ENCODE measurements at places on chromosomes 11 and 22.

DNA sequence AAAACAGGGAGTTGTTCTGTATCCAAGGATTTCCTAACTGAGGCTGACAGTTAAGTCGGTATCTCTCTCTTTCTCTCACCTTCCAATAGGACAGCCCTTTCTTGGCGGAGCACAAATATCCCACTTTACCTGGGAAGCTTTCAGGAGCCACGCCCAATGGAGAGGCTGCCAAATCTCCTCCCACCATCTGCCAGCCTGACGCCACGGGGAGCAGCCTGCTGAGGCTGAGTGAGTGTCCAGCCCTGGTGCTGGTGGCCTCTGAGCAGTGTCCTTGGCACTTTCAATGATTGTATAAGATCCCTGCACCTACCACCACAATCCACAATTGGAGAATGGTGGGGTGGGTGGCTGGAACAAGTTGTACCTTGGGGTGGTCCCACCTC lies 33.7 kb downstream of the CYB5R2 start:
- DNase-seq: no peak

DNA sequence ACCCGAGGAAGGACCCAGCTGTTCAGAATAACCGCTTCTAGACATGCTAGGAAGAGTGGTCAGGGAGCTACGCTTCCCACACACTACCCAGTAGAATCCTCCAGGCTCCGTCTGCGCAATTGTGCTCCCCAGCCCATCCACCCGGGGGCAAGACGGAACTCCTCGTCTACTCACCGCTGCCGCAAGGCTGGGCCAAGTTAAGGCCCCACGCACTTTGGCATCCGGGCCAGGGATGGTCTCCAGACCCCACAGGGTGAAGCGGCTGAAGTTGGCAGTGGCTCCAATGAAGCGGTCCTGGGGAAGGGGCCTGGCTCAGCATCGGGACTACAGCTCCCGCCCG lies 757 bp downstream of the RNASEH2C start:
- peak; percentile 44 for DNase-seq

DNA sequence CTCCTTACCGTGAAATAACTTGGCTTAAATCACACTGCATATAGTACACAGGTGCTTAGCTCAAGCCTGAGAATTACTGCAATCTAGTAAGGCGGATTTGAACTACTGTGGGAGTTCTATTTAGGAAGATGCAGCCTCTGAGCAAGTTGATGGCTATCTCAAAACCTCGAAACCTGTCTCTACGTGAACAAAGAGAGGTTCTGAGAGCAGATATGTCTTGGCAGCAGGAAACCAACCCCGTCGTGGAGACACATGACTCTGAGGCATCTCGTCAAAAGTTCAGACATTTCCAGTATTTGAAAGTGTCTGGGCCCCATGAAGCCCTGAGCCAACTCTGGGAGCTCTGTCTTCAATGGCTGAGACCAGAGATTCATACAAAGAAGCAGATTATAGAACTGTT lies 5.9 kb downstream of the ZNF215 start:
- DNase-seq: no peak

DNA sequence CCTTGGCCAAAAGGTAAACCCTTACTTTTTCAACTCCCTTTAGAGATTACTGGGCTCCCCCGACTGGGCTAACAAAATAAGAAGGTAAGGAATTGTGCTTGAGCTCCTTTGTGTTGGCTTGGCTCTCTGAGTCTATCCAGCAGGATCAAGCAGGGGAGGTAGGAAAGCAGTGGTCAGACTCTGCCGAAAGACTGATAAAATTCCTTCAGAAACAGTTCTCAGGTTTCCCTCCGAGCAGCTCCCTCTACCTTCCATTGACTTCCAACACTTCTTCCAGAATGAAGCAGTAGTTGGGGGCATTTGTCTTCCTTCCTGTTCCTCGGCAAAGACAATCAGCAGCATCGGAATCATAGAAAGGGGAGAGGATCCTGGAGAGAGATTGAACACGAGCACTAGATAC lies 16.1 kb upstream of the CARD18 start:
- DNase-seq: no peak

DNA sequence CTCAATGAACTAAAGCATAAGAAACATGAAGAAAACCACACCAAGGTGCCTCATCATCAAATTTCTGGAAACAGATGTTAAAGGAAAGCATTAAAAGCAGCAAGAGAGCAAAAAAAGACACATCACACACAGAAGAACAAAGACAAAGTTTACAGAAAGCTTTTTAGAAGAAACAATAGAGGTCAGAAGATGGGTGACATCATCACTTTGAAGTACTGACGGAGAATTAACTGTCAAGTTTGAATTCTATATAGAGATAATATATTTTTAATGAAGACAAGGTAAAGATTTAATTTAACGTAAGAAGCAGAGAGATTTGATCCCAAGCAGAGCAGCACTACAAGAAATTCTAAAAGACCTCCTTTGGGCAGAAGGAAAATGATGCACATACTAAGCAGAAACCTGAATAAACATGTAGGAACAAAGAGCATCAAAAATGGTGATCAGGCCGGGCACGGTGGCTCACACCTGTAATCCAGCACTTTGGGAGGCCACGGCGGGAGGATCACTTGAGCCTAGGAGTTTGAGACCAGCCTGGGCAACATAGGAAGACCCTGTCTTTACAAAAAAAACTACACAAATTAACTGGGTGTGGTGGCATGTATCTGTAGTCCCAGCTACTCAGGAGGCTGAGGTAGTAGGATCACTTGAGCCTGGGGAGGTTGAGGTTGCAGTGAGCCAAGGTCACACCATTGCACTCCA lies 63.3 kb upstream of the RTL6 start:
- DNase-seq: no peak

- no peak for DNase-seq
Observed at GRCh38 chr11:130533113-130533798, 84.8 kb downstream of the ADAMTS15 start.

- DNase-seq: no peak
Observed at GRCh38 chr11:894575-895201, 15.9 kb downstream of the CHID1 start.

- no peak for DNase-seq
Observed at GRCh38 chr11:65334696-65335295, 1.1 kb downstream of the DPF2 start.

- no peak for DNase-seq
Observed at GRCh38 chr11:32921204-32921603, 28.6 kb downstream of the QSER1 start.

GRCh38 chr11:43579171-43579918 lies 101.2 kb upstream of the HSD17B12 start:
- no peak for DNase-seq

- no peak for DNase-seq
Observed at GRCh38 chr22:40653361-40653760, 16.8 kb upstream of the MRTFA start.

GRCh38 chr11:110907629-110908028 lies 195.4 kb upstream of the ARHGAP20 start:
- DNase-seq: no peak

GRCh38 chr22:31137721-31138120 lies 2.6 kb downstream of the PLA2G3 start:
- no peak for DNase-seq

- DNase-seq: no peak
Observed at GRCh38 chr22:48398181-48398905, 1429.3 kb downstream of the BRD1 start.

DNA sequence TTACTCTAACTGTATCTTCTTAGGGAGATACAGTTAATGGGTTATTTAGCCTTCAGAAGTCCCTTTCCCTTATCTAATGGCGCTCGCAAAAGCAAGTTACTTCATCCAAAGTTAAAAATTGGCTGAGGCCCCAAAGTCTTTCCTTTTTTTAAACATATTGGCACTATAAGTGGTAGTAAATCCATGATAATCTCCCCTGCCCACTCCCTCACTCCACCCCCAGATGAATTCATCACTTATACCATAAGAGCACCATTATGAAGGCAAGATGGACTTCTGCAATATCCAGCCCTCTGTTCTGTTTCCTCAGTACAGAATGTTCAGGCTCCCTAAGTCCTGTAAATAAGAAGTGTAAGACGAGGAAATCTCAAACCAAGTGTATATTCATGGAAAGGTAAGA lies 37.7 kb downstream of the CHKA start:
- no peak for DNase-seq

GRCh38 chr22:17639247-17639741 lies 737 bp downstream of the BCL2L13 start:
- DNase-seq: no peak

GRCh38 chr11:60951904-60952741 lies at the start of gene SLC15A3:
TSS of gene SLC15A3 (minus strand) at chr11:60952176. CDS start at chr11:60951551, 625 bp downstream.
- DNase-seq: peak; percentile 57

DNA sequence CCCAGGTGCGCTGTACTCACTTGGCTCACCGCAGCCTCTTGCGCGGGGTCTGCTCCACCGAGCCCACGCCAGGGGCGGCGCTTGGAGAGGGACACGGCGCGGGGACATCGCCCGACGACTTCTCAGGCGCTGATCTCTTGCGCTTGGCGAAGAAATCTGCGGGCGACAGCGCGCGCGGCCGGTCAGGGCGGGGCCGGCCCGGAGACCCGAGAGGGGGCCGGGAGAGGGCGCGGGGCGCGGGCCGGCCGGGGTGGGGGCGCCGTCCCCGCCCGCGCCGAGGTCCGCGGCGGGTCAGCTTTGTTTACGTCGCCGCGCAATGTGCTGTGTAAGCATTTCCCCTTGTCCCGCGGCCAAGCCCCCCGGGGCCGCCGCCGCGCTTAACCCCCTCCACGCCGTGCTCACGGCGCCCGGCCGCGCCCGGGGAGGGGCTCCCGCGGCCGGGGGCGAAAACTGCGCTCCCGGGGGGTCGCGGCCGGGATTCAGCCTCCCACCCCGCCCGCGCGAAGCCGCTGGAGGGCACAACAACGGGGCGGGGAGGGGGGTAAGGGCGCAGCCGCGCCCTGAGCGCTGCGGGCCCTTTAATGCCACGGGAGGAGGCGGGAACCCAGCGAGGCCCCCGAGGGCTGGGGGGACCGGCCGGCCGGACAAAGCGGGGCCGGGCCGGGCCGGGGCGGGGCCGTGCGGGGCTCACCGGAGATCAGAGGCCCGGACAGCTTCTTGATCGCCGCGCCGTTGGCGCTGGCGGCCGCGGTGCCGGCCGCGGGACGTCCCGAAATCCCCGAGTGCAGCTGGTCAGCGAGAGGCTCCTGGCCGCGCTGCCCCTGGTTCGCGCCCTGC lies 1.4 kb downstream of the CDKN1C start:
- DNase-seq: peak; percentile 65

DNA sequence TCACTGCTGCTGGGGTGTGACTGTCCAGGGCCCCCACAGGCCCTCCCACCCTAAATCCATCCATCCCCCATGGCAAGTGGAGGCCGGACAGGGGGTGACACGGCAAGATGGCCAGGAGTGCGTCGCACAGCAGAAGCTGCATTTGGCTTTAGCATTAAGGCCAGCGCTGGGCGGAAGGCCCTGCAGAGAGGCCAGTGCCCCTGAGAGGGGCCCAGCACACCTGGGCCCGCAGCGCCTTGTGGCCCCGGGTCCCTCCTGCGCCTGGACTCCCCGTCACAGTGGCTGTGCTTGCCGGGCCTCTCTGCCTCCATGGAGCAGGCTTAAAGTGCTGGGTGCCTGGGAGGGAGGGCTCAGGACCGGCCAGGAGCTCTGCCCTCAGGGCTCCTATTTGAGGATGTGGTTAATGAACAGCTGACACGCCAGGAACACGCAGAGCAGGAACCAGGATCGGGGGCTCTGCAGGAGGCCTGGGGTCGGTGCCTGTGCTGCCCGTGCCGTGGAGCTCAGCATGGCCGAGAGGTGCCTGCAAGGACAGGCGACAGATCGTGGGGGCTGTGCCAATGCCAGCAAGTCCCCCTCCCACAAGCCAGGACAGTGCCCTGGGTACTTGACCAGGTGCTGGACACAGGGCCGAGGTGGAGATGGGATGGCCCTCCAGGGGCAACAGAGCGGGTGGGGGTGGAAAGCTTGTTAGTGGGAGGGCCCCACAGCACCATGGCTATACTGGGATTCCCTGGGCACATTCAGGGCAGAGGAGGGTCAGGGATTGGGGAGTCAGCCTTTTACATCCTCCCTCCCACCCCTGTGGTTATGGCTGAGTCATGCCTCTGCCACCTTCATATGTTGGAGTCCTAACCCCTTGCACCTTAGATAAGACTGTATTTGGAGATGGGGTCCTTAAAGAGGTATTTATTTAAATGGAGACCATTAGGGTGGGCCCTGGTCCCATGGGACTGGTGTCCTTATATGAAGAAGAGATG lies 30.9 kb upstream of the CARS1 start:
- DNase-seq: no peak

GRCh38 chr11:2218031-2218633 lies 46.5 kb upstream of the TH start:
- DNase-seq: no peak

- DNase-seq: no peak
Observed at GRCh38 chr11:60867871-60868681, 734 bp downstream of the ZP1 start.

- DNase-seq: no peak
Observed at GRCh38 chr11:87743007-87743406, 432.2 kb downstream of the RAB38 start.

- no peak for DNase-seq
Observed at GRCh38 chr11:124113890-124114289, 1.4 kb upstream of the VWA5A start.

DNA sequence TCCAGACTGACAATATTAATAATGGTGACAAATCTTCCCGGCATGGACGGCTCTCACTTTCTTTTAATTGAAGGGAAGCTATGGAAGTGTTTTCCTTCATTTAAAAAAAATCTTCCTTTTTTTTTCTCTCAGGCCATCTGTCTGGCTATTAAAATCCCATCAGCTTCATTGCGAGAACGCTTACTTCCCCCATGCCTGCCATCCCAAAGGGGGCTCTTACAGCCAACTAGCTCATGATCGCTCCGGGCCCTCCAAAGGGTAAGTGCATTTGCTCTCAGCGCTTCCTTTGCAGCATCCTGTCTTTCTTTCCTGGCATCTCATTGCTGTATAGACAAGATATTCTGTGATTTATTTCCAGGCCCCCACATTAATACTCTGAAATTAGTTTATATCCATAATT lies 20.7 kb downstream of the CACNG2 start:
- no peak for DNase-seq

GRCh38 chr11:72234920-72235319 lies 9.1 kb downstream of the PHOX2A start:
- no peak for DNase-seq

GRCh38 chr22:37916311-37916710 lies 10.2 kb downstream of the MICALL1 start:
- no peak for DNase-seq

DNA sequence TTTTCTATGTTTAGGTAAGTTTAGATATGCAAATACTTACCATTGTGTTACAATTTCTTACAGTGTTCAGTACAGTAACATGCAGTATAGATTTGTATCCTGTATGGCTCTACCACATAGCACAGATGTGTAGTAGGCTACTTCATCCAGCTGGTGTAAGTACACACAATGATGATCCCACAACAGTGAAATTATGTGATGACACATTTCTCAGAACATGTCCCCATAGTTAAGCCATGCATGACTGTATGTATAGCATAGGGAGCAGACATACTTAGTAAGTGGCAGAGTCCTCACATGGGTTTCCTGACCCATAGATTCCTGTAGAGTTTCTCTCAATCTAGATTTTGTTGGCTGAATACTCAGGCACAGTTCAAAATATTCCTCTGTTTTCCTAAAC lies 26.8 kb upstream of the BARX2 start:
- DNase-seq: no peak

DNA sequence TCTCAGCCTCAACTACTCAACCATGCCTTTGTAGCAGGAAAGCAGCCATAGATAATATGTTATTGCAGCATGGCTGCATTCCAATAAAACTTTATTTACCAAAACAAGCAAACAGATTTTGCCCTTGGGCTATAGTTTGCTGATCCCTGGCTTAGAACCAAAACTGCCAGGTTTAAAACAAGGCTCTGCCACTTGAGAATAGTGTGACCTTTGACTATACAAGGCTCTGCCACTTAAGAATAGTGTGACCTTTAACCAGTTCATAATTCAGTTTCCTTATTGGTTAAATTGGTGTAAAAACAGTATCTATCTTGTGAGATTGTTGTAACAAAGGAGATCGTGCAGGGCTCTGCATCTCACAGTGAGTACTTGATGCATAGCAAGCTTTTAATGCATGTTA lies 217.3 kb upstream of the MTNR1B start:
- DNase-seq: no peak
